CD4-positive, alpha-beta T cell treated with Interleukin-17A for 1 hour (primary cell): ENCODE measurements at places on chromosomes 11 and 22.

- no peak for DNase-seq
Measured at GRCh38 chr11:93229876-93230275, 32.1 kb upstream of the SLC36A4 start.

DNA sequence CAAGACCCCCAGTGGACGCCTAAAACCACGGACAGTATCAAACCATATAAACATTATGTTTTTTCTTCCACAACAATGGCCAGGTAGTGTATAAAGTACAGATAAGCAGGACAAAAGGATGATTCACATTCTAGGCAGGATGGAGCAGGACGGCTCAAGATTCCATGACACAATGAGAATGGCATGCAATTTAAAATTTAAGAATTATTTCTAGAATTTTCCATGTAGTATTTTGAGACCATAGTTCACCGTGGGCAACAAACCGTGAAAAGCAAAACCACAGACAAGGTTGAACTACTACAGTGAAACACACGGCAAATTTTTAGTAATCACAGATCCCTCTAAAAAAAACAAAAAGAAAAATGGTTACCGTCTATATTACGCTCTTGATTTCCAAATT lies 7.5 kb downstream of the NARS2 start:
- no peak for DNase-seq

DNA sequence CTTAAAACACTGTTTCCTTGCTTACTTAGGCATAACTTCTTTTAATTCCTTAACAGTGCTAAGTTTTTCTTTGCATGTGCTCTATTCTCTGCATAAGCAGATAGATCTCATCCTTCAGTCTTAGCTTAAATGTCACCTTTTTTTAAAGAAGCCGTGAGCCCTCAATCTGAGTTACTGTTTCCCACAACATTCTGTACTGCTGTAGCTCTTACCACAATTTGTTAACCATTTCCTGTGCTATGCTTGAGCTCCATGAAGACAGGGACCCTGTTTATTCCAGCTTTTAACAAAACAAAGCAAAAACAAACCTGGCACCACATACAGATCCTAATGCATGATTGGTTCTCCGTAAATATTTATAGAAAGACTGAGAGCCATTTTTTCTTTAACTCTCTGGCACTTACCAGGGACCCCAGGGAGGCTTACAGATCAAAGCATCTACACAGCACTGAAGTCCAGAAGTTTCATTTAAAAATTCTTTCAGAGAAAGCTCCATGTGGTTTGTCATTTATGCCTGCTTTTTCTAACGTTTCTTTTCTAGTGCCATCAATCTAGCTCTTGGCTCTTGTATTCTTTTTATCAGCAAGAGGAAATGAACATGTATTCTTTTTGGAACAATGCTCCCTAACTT lies 74.9 kb downstream of the DYNC2H1 start:
- no peak for DNase-seq

- peak; percentile 14 for DNase-seq
Measured at GRCh38 chr11:9060700-9061111, 30.7 kb downstream of the SCUBE2 start.

DNA sequence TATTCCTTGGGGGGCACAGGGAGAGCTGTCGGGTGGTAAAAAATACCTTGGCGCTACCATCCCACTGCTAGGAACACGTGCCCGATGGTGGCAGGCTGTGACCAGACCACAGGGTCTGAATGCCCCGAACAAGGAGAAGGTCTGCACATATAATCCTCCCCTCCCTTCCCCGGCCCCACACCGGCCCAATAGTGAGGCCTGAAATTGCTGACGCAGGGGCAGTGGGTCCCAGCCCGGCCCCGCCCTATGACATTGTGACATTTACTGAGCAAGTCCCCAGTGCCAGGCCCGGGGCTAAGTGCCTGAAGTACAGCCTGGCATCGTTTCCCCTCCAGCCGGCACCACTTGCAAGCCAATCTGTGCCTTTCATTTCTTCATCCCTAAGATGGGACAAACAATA lies 19.5 kb downstream of the MN1 start:
- no peak for DNase-seq

- DNase-seq, result no peak
Measured at GRCh38 chr11:12290477-12290922, 86.9 kb upstream of the PARVA start.

DNA sequence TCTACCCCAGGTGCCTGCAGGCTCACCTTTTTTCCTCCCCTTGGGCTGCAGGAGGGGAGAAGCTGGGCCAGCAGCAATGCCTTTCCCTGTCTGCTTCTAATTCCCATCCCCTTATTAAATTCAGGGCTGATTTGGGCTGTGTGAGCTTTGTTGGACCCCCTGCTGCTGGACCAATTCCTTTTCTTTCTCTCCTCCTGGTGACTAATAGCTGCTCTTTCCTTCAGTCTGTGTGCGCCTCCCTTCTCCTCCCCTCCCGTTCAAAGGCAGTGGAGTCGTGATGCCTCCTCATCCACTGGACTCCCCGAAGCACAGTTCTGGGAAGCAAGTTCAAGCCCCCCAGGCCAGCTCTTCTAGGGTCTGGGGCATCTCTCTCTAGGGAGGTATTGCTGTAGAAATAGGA lies 567.9 kb upstream of the CADM1 start:
- no peak for DNase-seq

DNA sequence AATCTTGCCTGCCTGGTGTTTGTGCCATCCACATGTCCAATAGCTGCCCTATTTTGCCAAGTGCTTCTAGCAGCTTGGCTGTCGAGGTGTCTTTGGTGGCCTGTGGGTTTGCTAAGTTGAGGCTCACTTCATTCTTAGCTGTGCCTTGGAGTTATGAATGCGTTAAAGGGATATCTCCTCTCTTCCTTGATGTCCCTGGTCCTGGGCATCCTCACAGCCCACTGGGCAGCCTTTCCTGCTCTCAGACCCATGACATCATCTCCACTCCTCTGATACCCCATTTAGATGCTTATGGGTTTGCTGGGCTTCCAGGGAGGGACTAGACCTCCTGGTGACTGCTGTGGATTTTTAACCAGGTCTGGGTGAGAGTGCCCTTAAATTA lies 1.3 kb downstream of the LDLRAD3 start:
- no peak for DNase-seq

DNA sequence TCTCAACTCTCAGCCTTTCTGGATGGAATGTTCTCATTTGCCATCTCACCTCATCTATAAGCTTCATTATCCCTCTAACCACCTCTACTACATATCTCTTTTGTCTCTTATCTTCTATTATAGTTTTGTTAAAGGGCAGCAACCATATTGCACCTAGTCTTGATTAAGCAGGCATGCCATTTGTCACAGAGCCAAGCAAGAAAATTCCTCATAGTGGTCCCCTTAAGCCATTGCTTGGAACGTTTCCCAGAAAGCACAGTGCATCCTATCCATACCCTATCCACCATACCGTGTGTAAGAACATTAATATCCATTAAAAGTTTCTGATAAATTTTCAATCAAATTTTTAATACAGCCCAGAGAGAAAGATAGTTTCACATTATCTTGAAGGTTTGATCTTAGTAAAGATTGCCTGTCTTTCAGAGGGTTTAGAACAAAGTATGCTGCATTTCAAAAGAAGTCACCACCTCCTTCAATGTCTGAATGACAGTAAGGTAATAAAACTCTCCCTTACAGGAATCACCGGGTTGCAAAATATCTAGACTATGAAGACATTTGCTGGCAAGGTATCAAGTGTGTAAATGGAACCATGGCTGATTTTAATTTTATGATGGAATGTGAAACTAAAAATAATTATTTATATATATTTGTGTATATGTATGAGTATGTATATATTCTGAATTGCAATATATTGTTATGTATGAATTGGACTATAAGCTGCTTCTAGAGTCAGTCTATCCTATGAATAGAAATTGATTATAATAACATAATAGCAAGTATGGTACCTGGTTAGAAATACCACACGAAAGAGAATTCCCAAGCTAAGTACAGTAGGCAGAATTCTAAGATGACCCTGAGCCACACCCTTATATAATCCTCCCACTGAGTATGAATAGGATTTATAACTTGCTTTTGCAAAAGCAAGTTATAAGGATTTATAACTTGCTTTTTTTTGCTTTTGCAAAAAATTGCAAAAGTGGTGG lies 1296.3 kb downstream of the LRRC4C start:
- no peak for DNase-seq

DNA sequence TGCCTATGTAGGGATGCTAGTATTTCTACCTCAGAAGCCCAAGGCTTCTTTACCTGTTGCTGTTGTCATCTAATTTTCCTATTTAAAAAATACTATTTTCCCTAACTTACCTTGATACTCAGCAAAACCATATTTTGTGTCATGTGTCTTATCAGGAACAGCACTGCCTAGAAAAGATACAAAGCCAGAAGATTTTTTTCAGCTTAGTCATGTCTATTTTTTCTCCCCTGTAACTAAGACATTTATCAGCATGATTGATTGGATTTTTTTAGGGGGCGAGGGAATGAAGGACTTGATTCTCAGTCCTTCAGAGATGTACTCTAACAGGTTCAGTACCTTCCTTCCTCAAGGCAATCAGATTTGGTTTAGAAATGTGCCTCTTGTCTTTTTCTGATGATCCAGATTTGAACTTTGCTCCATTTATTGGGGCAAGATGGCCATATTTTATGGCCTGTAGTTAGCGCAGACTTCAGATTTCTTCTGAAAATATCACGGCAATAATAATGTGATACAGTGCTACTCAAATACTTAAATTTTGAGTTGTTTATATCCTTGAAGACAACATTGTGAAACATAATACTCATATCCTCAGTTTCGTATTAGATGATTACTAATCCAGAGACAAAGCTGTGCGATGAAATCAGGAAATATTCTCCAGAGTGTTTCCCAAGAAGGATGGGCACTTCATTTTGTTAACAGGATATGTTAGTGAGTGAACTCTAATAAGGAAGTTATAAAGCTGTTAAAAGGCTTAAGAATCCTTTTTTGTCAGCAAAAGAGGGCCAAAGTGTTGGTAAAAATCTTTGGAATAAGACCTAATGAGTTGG lies 3.8 kb upstream of the PIK3IP1 start:
- no peak for DNase-seq

DNA sequence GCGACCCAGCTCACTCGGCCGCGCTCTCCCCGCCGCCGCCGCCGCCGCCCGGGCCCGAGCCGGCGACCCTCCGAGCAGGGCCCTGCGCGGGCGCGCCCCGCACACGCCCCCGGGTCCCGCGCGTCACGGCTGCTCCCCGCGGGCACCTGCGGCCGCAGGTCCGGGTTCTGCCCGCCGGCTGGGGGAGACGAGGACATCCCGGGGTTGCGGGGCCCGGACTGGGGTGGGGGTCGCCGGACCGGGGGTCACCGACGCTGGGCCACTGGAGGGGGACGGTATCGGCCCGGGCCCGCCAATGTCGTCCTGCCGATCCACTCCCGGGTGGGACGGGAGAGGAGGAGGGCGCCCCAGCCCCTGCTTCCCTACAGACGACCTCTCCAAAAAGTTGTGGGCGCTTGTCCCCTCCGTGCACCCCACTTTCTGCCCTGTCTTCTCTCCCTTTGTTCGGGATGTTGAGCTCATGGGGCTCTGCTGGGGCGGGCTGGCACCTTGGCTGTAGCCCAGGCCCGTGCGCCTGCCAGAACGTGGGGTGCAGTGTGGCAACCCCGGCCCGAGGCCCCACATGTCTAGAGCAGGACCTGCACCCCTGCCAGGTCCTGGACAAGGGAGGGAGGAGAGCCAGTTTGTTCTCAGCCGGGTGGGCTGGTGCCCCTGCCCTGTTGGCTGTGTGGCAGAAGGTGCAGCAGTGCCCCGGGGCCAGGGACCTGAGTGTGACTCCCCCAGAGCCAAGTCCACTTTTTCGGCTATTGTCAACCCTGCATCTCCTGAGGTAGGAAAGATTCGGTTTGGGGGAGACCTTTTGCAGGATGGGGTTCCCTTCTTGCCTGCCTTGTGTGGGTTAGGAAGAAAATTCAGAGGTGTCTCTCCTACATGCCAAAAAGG lies 40.2 kb upstream of the CELSR1 start:
- DNase-seq, result no peak

- no peak for DNase-seq
Measured at GRCh38 chr11:32428665-32429303, 6.6 kb downstream of the WT1 start.

DNA sequence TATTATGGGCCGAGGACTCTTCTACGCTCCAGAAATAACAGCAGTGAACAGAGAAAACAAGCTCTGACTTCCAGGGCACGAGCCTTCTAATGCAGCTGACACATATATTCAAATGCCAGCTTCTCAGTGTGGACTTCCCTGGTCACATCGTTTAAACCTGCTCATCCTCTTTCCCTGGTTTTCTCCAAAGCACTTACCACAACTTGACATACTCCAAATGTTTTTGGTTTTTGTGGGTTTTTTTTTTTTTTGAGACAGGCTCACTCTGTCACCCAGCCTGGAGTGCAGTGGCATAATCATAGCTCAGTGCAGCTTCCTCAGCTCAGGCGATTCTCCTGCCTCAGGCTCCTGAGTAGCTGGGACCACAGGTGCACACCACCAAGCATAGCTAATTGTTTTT lies 105.5 kb downstream of the MICAL3 start:
- DNase-seq, result no peak

GRCh38 chr11:95147364-95147905 lies 57.8 kb downstream of the ENDOD1 start:
- DNase-seq, result no peak

- DNase-seq, result no peak
Measured at GRCh38 chr11:111259896-111260295, 14.4 kb downstream of the POU2AF2 start.

GRCh38 chr11:118792570-118793124 lies 1.7 kb upstream of the DDX6 start:
- DNase-seq, result peak; percentile 88

- DNase-seq, result no peak
Measured at GRCh38 chr11:19351426-19351825, 110.7 kb upstream of the E2F8 start.

DNA sequence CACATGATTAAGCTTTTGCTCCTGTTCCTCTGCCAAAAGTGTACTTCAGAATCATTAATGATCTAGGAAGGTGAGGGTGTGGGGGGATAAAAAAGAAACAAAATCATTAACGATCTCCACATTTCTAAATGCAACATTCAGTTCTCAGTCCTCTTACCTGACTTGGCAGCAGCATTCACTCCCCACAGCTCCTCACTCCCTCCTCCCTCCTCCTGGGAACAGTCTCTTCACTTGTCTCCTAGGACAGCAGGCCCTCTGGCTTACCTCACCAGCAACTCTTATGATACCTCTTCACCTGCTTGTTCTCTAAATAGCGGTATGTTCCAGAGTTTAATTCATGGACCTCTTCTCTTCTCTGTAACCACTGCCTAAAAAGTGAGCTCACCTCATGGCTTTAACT lies 56.5 kb upstream of the APOA1 start:
- no peak for DNase-seq

- DNase-seq, result no peak
Measured at GRCh38 chr11:57213342-57214097, 23.5 kb downstream of the APLNR start.

- no peak for DNase-seq
Measured at GRCh38 chr22:32958001-32958400, 100.2 kb downstream of the SYN3 start.
